ENCODE measurements at places on chromosomes 4 and X.

DNA sequence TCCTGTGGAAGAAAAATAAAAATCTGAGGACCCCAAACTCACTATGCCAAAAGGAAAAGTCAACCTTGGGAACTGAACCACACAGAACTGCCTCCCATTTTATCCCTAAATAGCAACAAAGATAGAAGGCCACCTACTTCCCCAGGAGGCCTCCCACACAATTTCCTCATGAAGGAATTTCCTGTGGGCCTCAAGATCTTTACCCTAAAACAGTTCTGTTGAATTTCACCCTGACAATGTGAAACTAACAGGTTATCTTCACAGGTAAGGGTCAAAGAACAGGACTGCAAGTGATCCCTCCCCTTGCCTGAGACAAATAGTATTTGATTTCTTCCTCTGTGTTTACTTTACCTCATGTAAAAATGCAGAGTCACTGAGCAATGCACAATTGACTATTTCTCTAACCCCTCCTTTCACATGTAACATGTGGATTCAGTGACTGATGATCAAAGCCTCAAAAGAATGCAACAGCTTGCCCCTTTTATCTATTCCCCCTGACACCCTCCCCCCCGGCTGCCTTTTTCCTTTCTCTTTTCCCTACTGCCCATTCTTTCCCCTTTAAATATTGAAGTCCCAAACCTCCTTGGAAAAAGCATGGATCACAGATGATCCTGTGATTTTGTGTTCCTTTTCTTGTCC is 33.3 kb downstream of the MEPE start:
- DNase-seq, result no peak

- DNase-seq, result no peak
Measured at GRCh38 chrX:37470711-37471110, 100.8 kb upstream of the LANCL3 start.

GRCh38 chr4:163818673-163819072 is 324.2 kb downstream of the TMA16 start:
- no peak for DNase-seq

GRCh38 chr4:30714408-30715031 is 5.6 kb upstream of the PCDH7 start:
- DNase-seq, result no peak

GRCh38 chr4:83011689-83012199 is 1.1 kb upstream of the LIN54 start:
- no peak for DNase-seq

- no peak for DNase-seq
Measured at GRCh38 chr4:57158221-57158620, 48.0 kb upstream of the IGFBP7 start.

- no peak for DNase-seq
Measured at GRCh38 chrX:136147315-136147901, at the start of gene FHL1. Gene FHL1, plus strand, starts transcription at chrX:136147533.

GRCh38 chrX:71536285-71536684 is 3.4 kb downstream of the OGT start:
- no peak for DNase-seq

DNA sequence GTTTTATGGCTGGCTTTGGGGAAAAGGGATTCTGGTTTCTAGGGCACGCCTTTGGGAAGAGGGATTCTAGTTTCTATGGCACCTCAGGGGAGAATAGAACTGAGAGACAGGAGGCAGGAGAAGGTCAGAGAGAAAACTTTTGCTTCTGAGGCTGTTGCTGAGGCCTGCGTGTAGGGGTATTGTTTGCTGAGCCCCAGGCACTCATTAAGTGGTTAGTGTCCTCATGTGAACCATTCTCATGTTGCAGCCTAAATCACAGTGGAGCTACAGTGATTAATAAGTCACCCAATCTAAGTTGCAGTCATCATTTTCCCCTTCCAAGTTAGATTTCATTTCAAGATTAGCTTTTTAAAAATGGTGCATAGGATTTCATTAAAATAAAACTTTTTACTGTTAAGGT is 29.0 kb downstream of the VCX3A start:
- no peak for DNase-seq

DNA sequence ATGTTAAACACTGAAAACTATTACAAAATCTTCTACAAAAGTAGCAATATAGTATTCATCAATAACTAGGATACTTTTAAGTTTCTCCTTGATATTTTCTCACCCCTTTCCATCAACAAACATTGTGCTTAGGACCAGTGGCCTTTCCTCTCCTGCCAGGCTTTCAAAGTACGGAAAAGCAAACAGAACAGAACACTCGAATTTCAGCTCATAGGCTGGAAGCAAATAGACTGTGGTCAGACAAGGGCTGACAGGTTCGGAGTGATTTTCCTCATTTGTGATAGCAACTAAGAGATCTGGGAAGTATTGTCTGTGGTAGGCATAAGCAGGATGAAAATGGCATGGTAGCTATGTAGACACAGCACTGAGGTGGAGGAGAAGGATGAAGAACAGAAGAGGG is 68.6 kb upstream of the SORBS2 start:
- DNase-seq, result no peak

GRCh38 chr4:110157580-110157979 is 40.8 kb downstream of the ELOVL6 start:
- DNase-seq, result no peak

DNA sequence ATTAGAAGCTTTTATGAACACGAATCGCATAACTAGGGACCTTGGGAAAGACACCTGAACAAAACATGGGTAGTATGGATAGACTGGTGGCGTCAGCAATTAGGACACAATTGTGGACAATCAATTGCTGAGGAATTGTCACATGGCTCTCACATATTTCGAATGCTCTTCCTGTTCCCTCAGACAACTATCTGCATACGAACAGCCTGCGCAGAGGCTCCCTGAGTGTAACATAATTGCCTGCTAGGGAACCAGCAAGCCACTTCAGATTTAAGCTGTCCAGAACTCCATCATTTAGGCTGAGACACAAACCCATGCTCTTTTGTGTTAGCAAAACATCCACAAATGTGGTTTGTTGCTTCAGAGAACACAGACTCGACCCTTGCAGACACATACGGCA is 160.8 kb downstream of the MGST2 start:
- no peak for DNase-seq

DNA sequence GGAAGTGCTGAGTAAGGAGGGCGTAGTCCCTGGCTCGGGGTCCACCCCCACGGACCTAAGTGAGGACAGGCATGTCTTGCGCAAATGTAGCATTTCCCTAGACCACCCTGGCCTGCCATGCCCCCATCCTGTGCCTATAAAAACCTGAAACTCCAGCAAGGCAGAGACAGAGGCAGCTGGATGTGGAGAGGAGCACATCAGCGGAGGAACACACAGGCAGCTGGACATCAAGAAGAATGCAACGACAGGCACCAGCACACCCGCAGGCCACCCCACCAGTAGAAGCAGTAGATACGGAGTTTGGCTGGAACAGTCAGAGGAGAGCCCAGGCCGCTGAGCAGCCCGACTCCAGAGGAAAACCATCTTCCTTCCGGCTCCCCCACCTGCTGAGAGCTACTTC is 345.9 kb downstream of the FSTL5 start:
- no peak for DNase-seq

GRCh38 chr4:141464366-141464765 is 172.0 kb upstream of the IL15 start:
- no peak for DNase-seq

DNA sequence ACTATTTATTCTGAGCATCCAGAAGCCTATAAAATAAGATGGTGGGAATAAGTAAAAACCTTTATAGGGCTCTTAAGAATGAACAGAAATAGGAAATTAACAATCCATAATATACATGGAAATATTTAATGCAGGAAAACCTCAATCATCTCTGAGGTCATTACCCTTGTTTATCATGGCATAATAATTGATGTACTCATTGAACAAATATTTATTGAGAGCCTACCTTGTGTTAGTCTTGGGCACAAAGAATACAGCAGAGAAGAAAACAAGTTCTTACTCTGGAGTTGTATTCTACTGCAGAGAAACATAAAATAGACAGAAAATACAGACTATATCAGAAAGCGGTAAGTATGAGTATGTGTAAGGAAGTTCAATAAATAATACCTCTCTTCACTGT is 167.2 kb downstream of the COX18 start:
- no peak for DNase-seq

GRCh38 chr4:24809815-24810405 is 14.5 kb downstream of the SOD3 start:
- DNase-seq, result no peak

DNA sequence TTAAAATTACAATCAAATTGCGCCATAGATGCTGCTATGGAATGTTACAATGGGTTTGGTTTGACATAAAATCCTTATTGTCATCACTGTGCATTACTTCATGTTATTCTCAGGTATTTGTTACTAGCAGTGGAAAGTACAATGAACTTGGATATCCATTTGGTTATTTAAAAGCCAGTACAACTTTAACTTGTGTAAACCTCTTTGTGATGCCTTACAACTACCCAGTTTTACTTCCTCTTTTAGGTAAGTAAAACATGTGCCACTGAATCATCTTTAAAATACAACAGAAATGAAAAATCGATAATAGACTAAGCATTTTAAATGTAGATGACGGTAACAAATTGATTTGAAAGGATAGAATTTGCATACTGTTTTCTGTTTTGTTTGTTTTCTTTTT is 35.6 kb downstream of the INTS6L start:
- DNase-seq, result no peak

- no peak for DNase-seq
Measured at GRCh38 chrX:123206176-123206575, 22.1 kb downstream of the GRIA3 start.

GRCh38 chr4:94126669-94127068 is 81.0 kb upstream of the SMARCAD1 start:
- no peak for DNase-seq

DNA sequence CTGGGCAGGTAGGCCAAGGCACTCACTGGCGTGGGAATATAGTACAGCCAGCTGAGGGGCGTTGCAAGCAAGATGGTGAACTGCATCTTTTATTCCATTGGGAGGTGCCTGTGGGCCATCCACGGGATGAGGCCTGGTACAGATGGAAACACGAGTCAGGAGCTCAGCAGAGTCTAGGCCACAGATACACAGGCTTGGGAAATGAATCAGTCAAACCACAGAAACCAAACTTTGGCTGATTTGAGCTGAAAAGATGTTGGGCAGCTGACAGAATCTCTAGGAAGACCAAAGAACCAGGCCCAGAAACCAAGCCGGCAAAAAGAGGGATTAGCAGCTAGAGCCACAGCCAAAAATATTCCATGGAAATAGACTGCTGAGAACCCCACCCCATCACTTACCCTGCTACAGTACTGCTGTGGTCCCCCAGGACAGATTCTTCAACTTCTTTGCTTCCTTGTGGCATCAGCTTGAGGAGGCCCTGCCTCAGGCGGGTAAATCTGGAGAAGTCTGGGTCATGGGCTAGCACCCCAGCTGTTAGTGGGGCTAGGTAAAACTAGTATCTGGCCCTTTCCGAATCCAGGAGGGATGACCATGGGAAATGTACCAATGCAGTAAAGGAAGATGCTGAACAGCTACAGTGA is 75.4 kb downstream of the TMEM131L start:
- no peak for DNase-seq

- no peak for DNase-seq
Measured at GRCh38 chr4:129883996-129884395, 788.0 kb downstream of the C4orf33 start.

DNA sequence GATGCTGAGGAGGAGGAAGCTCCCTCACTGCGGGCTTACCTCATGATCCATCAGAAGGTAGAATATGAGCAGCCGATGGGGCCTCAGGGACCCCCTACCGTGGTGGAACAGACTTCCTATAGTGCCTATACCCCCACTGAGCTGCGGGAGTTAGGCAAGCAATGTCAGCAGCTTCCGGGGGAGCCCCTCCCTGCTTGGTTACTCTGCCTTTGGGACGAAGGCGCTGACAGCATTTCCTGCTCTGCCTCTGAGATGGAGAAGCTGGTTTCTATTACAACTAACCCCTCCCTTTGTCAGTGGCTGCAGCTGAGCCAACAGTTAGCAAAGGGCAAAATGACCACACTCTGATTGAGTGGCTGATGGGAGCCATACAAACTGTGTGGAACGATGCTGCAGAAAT is 430.7 kb downstream of the IDS start:
- no peak for DNase-seq

DNA sequence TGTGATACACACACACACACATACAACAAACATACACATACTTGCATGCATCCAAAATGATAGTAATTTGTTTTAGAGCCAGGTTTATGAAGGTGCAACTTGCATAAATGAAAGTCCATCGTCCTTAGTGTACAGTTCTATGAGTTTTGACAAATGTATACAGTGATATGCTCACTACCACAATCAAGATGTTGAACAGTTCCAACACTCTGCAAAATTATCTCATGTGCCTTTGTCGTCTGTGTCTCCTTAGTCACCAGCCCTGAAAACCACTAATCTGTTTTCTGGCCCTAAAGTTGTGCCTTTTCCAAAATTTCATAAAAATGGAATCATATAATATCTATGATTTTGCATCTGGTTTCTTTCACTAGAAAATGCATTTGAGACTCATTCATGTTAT is 67.8 kb upstream of the ANXA3 start:
- no peak for DNase-seq

GRCh38 chr4:44848466-44848865 is 122.1 kb upstream of the GNPDA2 start:
- DNase-seq, result no peak

DNA sequence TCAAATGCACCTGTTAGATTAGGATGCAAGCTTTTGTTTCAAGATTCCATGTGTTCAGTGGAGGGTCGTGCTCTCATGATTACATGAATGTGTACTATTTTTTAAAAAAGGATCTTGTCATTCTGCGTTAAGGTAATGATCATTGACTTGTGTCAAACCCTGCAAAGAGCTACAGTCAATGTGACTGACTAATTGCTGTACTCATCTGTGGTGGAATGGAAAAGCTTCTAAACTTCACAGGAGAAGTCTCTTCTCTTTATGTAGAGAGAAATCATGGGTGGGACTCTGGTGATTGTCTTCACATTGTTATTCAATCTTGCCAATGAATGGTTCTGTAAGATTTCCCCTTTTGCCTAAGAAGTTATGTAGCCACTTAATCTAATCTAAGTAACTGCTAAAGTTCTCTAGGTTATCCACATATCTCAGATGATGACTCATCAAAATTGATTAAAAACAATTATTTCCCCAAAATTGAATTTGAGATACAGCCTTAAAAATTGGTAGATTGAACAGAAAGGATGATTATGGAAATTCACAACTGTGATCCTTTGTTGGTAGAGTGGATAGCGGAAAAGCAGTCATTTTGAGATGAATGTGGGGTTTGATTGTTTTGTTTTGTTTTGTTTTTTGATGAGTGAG is 6.7 kb downstream of the MAGEE1 start:
- DNase-seq, result no peak

Data from stimulated activated CD8-positive, alpha-beta memory T cell treated with anti-CD3 and anti-CD28 coated beads, Interleukin-15, amount 100 ng/mL, for 4 hours (primary cell).